Right lung (tissue), 10 donors: ENCODE measurements at places on chromosomes 5 and 9. TPM values are rescaled to one million over a fixed set of nuclear protein-coding genes. Genes with fewer than 3 reads are reported as not detected.

- DNase-seq = no peak
These were observed 57.8 kb upstream of the C5orf46 start for GRCh38 chr5:147963948-147964693.

The PRUNE2 gene
- 3.0 TPM for polyA plus RNA-seq

The PCDHB4 gene
- 2.0 TPM for polyA plus RNA-seq

The ACOT12 gene
- 0.37 TPM for polyA plus RNA-seq
